Kidney (tissue), 22 donors: ENCODE measurements at places on chromosomes 2 and 18. TPM values are rescaled to one million over a fixed set of nuclear protein-coding genes. Genes with fewer than 3 reads are reported as not detected.
A peak's percentile ranks its signal among the peaks of the same experiment; 100 is the strongest.

ALPI gene
- 0.09 TPM for total RNA-seq

DNA sequence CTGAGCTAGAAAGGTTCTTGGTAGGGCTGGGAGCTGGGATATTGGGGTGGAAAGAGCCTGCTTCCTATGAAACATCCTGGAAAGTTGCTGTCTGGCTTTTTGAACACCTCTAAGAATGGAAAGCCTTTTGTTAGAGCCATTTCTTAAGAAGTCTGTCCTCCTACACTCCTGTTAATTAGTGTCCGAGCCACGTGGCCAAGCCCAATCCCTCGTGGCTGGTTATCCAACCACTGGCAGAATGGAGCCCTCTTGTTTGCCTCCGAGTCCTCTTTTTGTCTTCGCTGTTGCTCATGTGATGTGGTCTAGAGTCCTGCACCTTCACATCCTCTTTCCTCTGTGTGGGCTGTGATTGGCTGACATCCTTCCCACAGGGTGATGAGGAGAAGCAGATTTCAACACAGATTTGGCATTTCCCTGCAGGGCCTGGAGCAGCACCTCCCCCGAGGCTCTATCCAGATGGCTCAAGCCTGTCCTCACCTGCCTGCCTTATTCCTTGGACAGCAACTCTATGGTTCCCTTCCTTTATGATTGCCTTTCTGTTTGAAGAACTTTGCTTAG is 8.2 kb upstream of the TOGARAM2 start:
- peak; percentile 7 for DNase-seq

AFF3 gene
- 11.0 TPM for total RNA-seq

- DNase-seq: peak; percentile 2
Observed at GRCh38 chr2:128445523-128445900, 126.8 kb upstream of the HS6ST1 start.

DNA sequence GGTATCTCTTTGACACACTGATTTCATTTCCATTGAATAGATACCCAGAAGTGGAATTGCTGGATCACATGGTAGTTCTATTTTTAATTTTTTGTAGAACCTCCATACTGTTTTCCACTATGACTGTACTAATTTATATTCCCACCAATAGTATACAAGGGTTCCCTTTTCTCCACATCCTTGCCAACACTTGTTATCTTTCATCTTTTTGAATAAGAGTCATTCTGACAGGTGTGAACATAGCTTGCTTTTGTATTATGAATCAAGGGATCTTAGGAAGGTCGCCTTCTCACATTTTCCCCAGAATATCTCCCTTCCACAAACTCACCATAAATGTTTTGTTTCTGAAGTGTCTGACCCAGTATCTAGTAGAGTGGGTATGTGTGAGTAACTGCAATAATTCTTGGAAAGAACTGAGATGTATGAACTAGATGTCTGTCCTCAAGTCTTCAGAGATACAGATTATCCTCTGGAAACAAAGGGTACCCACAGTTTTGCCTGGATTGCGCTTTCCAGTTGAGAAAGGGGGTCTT is 17.1 kb upstream of the SP3 start:
- no peak for DNase-seq
